Activated T-cell treated with anti-CD3 and anti-CD28 coated beads, Interleukin-2, amount 50 U/mL, for 1 hour (primary cell): ENCODE measurements at places on chromosomes 5 and 9.

DNA sequence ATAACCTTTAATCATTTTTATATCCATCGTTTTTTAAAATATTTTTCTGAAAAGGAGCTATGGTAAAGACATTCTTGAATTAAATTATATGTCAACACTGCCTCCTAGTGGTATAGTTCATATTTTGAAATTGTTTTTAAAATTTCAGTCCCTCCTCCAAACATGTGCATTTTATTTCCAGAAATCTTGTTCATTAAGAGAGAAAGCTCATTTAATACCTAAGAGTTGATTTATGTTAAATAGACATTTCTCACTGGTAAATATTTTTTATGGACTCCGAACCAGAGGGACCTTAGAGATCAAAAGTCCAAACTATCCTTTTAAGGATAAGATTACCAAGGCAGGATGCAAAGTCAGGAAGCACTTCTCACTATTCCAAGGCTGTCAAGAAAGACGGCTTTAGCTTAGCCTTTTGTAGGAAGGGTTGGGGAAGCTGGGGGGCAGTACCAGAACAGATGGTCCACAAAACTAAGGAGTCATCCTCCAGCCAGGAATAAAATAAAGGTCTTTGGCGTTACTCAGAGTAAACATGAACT is 21.6 kb downstream of the BHMT start:
- no peak for DNase-seq

GRCh38 chr9:103990311-103990710 is 103.8 kb upstream of the SMC2 start:
- DNase-seq = no peak

DNA sequence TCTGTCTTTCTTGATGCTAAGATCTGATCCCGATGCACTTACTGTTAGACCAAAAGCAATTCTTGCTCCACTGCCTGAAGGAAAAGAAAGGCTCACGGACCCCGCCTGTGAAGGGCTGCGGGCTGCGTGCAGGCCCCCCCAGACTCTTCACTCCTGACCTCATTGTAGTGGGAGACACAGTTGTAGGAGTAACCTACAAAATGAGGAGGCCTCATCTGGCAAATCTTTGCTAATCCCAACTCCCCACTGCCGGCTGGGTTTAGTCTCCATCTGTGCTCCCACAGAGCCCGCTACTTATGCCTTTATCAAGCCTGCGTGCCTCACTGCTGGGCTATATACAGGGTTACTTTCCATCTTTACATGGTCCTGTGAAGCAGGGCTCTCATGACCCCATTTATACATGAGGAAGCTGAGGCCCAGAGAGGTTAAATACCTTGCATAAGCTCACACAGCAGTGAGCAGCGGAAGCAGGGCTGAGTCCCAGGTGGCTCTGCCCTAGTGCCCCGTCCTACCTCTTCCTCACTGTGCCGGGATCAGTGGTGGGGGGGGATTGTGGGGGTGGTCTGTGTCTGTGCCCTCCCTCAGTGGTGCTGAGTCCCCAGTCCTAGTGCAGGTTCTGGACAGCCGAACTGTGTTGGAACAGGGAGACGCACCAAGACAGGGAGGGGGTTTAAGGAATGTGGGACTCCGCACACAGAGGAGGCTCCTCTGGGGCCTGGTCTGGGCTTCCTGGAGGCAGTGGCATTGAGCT is 43.9 kb upstream of the RNF130 start:
- no peak for DNase-seq

GRCh38 chr9:26266146-26266793 is 588.0 kb upstream of the TUSC1 start:
- DNase-seq = no peak

DNA sequence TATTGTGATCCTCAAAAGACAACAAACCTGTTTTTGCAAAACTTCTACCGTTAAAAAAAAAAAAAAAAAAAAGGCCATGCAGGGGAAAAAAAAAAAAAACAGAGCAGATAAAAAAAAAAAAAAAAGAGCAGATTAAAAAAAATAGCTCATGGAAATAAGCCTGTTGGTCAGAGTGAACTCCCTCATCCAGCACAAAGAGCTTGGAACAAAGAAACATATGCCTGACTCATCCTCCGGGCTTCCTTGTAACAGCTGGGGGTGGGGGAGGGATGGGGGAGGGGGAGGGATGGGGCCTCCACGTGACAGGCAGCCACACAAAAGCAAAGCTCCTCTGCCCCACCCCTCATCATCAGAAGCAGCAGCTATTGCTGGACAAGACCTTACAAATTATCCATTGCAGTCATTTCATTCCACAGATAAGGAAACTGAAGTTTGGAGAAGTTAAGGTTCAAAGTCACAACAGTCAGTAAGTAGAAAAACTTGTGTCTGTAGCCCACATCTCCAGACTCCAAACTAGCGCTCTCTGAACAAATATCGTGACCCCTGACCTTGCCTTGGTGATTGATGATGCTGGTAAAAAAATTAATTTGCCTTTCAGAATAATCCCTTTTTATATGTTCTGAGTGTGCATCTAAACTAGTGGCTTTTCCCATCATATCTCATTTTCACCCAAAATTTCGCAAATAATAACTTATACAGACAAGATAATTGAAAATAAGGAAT is 38.9 kb downstream of the SLC35D2 start:
- DNase-seq = no peak

GRCh38 chr5:131357739-131358561 is 94.1 kb downstream of the CDC42SE2 start:
- DNase-seq = no peak

DNA sequence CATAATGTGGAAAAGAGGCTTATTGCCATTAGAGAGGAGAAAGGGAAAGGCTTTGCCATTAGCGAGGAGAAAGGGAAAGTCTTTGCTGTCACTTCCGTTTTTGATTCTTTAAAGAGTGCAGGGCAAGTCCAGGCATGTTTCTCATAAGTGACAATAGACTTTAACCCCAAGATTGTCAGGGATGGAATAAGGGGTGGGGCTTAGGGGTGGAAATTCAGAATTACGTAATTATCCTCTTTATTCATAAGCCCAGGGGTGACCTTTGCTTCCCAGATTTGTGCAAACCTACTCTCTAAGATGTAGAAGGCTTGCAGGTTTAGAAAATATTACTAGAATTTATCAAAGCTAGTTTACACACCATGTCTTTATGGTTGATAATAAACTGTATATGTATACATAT is 2.3 kb upstream of the PLK2 start:
- no peak for DNase-seq

DNA sequence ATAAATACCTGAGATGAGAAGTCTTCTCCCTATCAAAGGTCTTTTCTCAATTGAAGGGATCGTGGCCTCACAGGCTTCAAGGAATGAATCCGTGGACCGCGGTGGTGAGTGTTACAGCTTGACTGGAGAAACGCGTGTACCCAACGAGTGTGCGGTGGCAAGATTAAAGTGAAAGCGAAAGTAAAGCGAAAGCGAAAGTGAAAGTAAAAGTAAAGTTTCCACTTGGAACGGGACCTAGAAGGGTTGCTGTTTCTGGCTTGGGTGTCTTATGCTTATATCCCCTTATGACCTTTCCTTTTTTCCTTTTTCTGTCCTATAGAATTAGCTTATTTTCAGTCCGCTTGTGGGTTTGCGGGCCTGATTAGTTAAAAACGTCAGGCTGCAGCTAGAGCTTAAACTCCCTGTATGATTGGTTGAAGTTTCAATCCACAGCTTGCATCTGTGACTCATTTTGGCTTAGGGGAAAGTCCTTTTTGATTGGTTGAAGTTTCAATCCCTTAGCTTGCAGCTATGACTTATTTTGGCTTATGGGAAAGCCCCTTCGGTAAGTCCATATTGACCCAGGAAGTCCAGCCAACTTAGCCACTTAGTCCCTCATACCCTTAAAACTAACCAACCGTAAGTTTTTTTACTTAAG is 924.3 kb upstream of the CDH10 start:
- DNase-seq = no peak

DNA sequence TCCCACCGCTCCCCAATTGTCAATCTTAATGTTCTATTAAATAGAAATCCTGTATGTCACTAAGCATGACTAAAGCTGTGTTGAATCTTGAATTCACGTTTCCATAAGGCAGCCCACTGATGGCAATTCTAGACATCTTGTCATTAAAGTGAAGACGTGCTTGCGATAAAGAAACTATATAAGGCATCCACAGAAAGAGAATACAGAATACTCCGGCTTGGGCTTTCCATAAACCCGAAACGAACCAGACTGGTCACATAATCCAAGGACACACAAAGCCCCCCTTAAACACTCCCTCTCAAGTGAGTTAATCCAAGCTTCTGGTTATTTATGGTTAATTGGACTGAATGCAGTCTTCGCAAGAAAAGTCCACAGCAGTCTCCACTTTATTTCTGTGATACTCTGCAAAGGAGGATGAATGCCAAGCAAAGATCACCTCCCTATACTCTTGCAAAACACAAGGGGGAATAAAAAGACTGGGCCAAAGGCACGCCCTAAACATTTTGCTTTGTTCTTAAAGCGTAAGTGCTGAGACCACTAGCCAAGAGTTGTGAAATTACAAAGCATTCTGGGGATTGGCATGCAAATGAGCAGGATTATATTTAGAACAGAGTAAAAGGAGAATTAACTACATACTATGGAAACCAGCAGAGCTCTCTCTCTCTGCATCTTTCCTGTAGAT is 54.7 kb downstream of the DPYSL3 start:
- no peak for DNase-seq

GRCh38 chr5:77806213-77806843 is 30.2 kb upstream of the TBCA start:
- no peak for DNase-seq

GRCh38 chr5:39102684-39103155 is 28.5 kb upstream of the RICTOR start:
- DNase-seq = no peak

DNA sequence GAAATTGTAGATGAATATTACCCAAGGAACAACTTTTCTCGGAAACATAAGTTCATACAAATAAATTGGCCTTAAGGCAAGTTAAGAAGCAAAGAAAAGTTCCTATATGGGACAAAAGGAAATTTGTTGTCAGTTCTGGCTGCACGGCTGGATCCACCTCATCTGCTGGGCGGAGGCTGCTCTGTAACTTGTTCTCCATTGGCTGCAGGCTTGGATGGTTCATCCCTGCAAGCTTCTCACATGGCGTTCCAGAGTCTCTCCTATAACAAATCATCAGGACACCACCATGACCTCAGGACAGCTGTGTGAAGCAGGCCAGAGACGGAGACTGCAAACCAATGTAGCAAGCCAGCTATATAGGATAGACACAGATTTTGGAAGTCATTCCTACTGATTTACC is 81.4 kb upstream of the DAB2 start:
- no peak for DNase-seq

- DNase-seq = no peak
These were observed 15.5 kb upstream of the MGAT1 start for GRCh38 chr5:180817893-180818674.

DNA sequence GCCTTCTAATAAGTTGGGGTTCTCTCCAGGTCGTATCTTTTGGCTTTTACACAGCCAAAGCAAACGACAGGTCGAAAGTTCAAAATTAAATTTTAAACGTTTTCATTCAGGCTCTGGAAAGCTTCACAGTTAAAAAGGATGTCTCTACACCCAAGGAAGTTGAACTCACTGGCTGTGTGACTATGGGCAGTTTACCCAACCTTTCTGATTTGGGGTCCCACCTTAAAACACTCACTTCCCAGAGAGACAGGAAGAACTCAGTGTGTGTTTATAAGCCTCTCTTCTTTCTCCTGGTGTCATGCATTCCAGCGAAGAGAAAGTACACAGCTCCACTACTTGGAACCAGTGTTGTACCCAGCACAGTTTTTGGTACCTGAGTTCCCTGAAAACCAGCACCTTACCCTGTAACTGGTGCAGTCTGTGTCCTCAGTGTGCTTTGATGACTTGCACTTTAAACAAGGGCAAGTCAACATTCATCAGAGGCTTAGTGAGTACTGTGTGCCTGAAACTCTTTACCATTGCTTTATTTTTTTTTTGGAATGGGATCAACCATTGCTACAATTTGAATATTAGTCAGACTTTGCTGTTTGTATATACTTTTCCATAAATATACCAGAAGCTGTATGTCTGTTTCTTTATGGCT is 1.7 kb downstream of the SRD5A1 start:
- no peak for DNase-seq
